Fibroblast of the aortic adventitia (primary cell): ENCODE measurements at places on chromosomes 2 and 18. TPM values are rescaled to one million over a fixed set of nuclear protein-coding genes. Genes with fewer than 3 reads are reported as not detected.

The REEP1 gene
- 0.27 TPM in 1 of 2 replicates, not detected in the other for total RNA-seq

The GALNT3 gene
- total RNA-seq = 0.49 and 3.1 TPM in 2 replicates

The ABCG8 gene
- not detected in 2 replicates for total RNA-seq

The DSG2 gene
- 4.2 and 5.6 TPM in 2 replicates for total RNA-seq

The STAM2 gene
- total RNA-seq = 62.0 and 67.7 TPM in 2 replicates

The PMAIP1 gene
- 2.6 and 18.2 TPM in 2 replicates for total RNA-seq

The HK2 gene
- 20.0 and 35.4 TPM in 2 replicates for total RNA-seq

The MROH2A gene
- under 0.01 TPM in 1 of 2 replicates, not detected in the other for total RNA-seq
